ENCODE measurements at places on chromosomes 12 and 14. TPM values are rescaled to one million over a fixed set of nuclear protein-coding genes. Genes with fewer than 3 reads are reported as not detected.

DNA sequence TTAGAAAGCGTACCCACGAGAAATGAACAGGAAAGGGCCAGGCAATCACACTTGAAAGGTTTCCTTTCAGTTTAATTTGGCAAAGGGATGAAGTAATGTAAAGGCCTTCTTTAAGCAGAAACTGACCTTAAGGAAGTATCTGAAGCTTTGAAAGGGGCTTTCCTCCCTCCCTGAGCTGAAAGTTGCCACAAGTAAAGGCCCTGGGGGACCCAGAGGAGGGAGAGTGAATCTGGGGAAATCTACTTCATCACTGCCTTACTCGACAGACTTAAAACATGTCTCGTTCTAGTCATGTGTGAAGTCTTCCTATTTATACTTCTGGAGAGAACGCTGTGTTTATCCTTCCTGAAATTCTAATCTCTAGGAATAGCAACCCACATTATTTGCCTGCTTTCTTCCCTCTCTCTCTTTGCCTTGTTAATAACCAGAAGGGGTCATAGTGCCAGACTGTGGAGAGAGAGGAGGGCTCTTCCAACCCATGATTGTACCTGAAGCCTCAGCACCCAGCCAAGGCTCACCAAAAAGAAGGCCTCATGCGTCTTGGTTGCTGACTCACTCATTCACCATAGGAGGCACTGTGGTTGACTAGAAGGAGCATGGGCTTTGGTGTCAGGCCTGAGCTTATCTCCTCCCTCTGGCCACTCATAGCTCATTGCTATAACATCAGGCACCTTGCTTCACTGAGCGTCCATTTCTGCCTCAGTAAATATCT is 10.2 kb upstream of the GPX2 start:
- no peak for DNase-seq

- no peak for DNase-seq
Measured at GRCh38 chr12:4169959-4170358, 103.6 kb upstream of the CCND2 start.

- DNase-seq, result no peak
Measured at GRCh38 chr14:21192875-21193535, 37.1 kb upstream of the OR5AU1 start.

- no peak for DNase-seq
Measured at GRCh38 chr12:105841840-105842239, 296.9 kb downstream of the NUAK1 start.

GRCh38 chr14:54450535-54450934 is 9.4 kb upstream of the CNIH1 start:
- DNase-seq, result no peak

- DNase-seq, result no peak
Measured at GRCh38 chr12:92977326-92977725, 48.2 kb upstream of the EEA1 start.

Gene CAPZA3
- not detected for total RNA-seq

Gene GDF3
- total RNA-seq, result 0.53 TPM

Gene IRAK4
- 12.3 TPM for total RNA-seq

Gene APOF
- not detected for total RNA-seq

Gene NANOG
- total RNA-seq, result not detected
